Stimulated activated CD8-positive, alpha-beta memory T cell treated with anti-CD3 and anti-CD28 coated beads, Interleukin-2, amount 100 ng/mL, for 1 hour (primary cell): ENCODE measurements at places on chromosomes 3 and 15.

DNA sequence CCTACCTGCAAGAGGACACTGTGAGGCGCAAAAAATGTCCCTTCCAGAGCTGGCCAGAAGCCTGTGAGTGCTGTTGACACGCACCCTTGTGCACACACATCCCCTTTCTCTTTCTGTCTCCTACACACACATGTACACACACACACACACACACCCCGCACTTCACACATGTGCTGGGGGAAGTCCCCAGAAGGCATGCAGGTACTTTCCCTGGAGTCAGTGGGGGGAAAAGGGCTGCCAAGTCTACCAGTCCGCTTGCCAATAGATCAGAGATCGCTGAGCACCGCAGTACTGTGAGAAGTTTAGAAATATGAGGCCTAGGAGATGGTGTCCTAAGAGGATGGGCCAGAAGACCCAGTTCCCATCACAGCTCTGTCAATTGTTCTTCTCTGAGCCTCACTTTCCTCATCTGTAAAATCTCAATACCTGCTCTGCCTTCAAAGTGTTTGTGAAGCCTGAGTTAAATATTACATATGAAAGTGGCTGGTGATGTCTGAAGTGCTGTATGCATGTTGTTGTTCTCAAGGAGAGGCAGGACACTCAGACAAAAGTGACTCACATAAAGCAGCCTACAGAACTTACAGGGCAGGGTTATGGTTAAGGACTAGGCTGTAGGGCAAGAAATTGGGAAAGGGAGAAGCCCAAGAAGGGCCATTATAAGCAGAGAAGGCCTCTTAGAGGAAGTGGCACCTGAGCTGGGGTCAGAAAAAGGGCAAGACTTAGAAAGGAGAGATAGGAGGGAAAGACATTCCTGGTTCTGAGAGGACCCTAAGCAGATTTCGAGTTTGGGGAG lies 6.8 kb downstream of the IL17RE start:
- DNase-seq, result no peak

DNA sequence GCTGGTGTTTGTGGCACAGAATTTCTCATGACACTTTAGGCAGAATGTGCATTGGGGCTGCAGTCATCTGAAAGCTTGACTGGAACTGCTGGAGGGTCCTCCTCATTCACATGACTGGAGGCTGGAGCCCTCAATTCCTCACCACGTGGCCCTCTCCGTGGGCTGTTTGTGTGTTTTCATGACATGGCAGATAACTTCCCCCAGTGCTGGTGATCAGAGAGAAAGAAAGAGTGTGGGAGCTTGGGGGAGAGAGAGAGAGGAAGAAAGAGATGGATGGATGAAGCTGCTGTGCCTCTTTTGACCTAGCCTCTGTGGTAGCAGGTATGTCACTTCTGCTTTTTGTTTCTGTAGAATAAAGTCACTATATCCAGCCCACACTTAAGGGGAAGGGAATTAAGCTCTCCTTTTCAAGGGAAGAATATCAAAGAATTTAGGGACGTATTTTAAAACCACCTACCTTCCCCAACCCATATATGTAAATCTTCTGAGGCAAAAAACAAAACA lies 169.6 kb upstream of the IL12A start:
- DNase-seq, result no peak

GRCh38 chr3:65412588-65412987 lies 626.1 kb downstream of the MAGI1 start:
- DNase-seq, result no peak

DNA sequence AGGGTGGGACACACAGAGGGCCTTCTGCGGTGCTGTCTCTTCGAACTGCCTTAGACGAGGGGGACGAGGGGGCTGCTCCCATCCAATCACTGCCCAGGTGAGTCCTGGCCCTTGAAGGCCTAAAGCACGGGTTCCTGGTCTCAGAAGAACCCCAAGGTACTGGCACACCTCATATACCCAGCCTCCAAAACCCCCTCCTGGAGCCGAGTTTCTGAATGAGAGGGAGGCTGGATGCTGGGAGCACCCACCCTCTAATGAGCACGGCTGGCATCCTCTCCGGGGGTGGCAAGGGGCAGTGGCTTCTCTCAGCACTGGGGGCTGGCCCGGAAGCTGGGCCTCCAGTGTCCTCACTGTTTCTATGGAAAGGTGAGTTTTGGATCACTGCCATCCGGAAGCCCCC lies 165.6 kb downstream of the LRRK1 start:
- DNase-seq, result no peak

DNA sequence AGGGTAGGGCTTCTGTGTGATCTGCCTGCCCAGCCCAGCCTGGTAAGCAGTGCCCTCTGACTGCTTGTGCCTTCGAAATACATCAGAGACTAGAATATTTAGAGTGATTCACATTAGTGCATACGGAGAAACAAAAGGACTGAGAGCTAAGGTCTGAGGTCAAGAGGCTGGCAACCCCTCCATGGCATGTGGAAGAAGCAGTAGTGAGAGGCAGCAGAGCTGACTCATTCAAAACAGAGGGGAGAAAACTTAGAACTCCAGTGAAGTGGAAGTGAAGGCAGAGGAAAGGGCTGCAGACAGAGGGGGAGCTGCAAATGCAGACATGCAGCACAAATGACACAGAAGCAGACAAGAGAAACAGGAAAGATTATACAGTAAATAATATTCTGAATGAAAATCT lies 61.6 kb downstream of the ULK4 start:
- no peak for DNase-seq

- no peak for DNase-seq
Observed at GRCh38 chr15:29883126-29883525, 60.9 kb upstream of the TJP1 start.

DNA sequence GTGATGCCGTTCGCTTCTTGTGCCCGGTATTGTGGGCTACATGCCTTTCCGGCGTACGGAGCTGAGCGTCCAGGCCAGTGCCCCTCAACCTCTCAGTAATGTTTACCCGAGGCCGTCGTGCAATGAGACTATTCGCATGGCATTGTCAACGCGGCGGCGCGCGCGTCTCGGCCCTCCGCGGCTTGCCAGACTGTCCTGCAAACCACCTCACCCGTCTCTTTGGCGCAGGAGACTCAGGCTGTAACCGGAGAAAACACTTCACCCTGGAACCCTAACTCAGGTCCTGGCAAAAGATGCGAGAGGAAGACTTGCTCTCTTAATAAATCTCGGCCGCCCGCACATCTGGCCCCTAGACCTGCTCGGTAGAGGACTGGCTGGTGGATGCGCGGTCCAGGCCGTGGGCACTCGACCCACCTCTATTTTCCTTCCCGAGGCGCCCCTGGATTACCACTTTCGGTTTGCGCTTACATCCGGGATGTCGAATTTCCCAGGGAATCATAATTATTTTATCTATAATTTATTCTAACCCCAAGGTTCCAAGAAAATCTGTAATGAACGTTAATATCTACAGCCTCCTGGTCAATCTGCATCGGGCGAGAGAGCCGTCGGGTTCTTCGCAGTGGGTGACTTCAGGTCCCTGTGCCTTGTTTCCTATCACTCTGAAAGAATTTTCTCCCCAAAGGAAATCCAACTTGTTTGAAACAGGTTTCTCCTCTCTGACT lies 71.8 kb upstream of the POLG start:
- DNase-seq, result no peak

DNA sequence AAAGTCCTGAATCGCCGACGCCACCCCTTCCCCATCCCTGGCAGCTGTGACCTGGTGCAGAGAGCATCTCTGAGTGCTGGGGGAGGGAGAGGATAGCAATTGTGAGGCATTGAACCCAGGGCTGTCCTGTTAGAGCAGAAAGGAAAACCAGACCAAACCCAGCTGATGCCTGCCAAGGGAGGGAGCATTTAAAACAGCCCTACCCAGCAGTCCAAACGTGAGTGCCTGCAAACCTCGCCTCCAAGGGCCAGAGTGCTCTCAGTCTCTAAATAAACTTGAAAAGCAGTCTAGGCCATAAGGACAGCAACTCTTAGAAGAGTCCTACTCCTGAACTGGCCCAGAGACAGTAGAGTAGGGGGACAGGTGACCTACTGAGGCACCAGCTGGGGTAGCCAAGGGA lies 20.0 kb upstream of the LARS2 start:
- no peak for DNase-seq

- no peak for DNase-seq
Observed at GRCh38 chr3:36776436-36776835, 12.1 kb upstream of the DCLK3 start.

DNA sequence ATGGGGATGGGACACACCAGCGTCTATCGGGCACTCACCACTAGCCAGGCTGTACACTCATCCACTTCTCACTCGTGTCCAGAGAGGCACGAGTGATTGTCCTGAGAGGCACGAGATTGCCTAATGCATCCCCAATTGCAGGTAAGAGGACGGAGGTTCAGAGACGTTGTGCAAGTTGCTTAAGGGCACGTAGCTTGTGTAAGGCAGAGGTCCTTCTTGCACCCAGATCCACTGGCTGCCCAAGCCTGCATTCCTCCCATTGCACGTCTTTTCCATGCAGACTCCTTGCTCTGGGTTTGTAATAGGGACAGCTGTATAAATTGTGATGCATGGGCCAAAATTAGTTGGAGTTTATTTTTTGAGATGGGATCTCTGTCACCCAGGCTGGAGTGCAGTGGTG lies 264.3 kb downstream of the PLCL2 start:
- no peak for DNase-seq

DNA sequence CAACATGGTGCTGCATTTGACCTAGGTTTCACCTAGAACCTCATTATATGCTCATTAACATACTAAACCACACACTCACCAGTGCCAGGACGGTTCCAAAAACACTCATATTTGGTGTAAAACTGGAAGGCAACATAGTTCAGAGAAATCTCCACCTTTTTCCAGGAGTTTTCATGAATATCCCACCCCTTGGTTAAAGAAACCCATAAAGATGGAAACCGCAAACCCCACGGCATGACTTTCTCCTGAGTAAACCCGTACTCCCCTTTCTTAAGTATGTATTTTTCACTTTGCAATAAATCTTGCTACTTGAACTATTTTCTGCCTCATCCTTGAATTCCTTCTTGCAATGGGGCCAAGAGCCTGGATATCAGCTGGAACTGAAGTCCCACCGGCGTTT lies 379.3 kb downstream of the MAGI1 start:
- DNase-seq, result no peak

DNA sequence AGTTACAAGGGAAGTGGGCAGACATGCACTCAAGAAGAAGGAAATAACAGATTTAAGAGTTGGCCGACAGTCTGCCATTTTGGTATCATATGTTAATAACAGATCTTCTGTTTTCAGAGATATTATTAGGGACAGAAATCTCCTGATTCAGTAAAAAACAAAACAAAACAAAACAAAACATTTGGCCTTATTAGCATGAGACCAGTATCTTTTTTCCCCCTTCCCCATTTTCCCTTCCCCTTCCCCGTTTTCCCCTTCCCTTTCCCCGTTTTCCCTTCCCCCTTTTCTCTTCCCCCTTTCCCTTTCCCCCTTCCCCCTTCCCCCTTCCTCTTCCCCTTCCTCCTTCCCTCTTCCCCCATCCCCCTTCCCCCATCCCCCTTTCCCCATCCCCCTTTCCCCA lies 39.4 kb downstream of the BBS4 start:
- DNase-seq, result no peak

DNA sequence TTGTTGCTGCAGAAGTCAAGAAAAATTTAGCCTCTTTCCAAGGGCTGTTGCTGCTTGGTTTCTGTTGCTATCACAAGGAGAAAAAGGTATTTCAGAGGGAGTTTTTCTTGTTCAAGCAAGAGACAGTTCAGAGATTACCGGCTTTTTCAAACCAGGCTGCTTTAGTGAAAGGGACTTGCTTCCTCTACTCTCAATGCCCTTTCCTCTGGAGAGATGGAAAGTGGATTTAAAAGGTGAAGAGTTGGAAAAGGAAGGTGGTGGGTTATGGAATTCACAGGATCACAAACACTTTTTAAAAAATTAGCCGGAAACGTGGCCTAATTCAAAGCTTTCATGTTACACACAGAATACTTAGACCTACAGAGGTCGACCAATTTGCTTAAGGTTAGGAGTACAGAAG lies 1.1 kb downstream of the PARP6 start:
- DNase-seq, result no peak

- no peak for DNase-seq
Observed at GRCh38 chr3:196280689-196281440, 6.7 kb downstream of the PCYT1A start.

- no peak for DNase-seq
Observed at GRCh38 chr3:63029326-63029725, 154.1 kb upstream of the CADPS start.

DNA sequence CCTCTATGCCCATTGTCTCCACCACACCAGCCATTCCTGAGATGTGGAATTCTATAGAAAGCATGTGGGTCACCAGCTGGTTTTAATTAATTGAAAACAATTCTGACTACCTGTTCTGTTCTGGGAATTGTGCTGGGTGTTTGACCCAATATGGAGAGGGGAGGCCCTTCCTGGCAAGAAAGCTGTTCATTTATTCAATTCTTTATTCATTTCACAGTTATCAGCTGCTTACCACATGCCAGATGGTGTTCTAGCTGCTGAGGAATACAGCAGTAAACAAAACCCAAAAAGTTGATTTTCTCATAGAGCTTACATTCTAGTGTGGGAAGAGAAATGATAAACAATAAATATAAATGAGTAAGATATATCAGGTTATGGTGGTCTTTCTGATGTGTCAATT lies 296.1 kb upstream of the RASGRP1 start:
- DNase-seq, result no peak

GRCh38 chr3:186551387-186551786 lies 7.2 kb upstream of the CRYGS start:
- no peak for DNase-seq

GRCh38 chr3:36812240-36812639 lies 47.9 kb upstream of the DCLK3 start:
- DNase-seq, result no peak

DNA sequence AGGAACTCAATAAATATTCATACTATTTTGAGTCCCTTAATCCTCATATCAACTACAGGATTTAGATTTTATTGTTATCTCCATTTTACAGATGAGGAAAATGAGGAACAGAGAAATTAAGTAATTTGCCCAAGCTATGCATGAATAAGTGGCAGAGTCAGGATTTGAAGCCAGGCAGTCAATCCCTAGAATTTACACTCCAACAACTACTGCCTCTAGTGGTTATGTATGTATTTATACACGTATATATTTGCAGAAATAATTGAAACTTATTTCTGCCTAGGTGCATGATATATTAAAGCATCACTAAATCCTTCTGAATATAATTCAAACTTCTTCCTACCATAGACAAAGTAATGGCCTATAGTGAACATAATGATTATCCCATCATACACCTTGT lies 137.4 kb downstream of the SERPINI1 start:
- no peak for DNase-seq

DNA sequence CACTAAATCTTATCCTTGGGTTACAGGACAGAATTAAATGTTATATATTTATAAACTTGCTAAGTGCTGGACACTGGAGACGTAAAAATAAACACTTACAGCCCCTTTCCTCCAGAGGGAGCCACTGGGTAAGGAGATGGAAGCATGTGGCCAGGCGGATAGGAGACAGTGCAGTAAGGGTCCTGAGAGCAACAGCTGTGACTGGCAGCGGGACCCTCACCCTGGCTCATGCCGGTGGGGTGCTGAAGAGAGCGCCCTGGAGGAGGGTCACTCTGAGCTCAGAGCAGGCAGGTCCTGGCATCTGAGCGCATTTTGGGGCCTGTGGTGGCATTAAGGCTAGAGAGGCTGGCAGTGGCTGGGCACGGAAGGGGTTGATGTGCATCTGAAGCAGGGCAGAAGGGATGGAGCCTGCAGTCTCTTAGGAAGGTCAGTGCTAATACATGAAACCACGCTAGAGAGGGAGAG lies 16.0 kb downstream of the SEC61A1 start:
- DNase-seq, result no peak
